Immature natural killer cell (primary cell): ENCODE measurements at places on chromosomes 2 and 18. TPM values are rescaled to one million over a fixed set of nuclear protein-coding genes. Genes with fewer than 3 reads are reported as not detected.

DNA sequence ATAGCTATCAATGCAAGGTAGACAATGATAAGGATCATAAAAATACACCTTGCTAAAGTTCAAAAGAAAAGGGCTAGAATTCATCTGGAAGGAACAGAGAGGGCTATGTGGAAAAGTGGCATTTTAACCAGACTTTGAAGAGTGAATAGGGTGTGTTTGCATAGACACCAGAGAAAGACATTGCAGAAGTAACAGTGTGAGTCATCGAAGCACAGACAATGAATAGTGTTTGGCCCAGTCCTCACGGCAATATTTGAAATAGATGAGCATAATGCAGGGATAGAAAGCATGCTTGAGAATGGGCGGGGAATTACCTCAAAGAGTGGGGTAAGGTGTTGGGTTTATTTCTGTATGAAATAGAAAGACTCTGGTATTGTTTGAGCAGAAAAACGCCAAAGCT lies 24.2 kb downstream of the MYT1L start:
- DNase-seq: no peak

DNA sequence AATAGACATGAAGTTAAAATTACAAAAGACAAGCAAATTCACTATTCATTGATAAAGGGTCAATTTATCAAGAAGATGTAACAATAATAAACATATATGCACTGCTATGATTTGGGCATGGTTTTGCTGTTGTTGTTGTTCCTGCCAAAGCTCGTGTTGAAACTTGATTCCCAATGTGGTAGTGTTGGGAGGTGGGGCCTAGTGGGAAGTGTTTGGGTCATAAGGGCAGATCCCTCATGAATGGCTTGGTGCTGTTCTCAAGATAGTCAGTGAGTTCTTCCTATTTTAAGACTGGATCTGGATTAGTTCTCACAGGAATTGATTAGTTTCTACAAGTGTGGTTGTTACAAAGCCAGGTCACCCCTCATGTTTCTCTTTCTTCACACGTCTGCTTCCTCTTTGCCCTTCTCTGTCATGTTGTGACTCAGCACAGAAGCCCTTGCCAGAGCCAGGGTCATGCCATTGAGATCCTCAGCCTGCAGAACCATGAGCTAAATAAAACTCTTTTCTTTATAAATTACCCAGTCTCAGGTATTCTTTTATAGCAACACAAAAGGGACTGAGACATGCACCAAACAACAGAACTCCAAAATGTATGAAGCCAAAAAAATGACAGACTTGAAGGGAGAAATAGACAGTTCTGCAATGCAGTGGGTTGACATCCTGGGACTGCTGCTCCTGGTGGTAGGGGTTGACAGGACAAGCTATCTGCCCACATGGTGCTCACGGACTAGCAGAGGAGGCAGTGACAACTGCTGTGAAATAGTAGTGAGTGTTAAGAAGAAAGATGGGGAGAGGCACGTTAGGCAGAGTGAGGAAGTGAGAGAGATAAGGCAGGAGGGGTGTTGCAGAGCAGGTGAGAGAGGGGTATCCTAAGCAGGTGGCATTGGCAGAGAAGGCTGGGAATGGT lies 18.6 kb upstream of the SKA1 start:
- no peak for DNase-seq

DNA sequence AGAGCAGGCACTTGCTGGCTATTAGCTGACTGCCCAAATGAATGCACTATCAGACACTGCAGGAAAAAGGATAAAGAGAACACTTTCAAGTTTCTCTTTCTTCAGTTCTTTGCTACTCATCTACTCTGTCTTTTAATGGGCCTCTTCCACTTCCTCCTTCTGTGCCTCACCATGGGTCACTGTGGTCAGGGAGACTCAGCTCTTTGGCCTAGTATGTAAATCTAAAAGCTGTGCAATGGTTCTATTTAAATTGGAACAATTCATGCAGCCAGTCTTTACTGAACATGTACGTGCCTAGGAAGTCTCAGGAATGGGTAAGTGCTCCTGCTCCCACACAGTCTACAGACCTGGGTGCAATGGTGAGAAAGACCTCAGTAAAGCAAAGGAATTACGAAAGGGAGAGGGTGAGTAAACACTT lies 79.1 kb upstream of the DNMT3A start:
- no peak for DNase-seq

- DNase-seq: no peak
Measured at GRCh38 chr2:203578759-203579643, 43.9 kb upstream of the RAPH1 start.

- no peak for DNase-seq
Measured at GRCh38 chr2:71003966-71004755, 9.5 kb upstream of the TEX261 start.

DNA sequence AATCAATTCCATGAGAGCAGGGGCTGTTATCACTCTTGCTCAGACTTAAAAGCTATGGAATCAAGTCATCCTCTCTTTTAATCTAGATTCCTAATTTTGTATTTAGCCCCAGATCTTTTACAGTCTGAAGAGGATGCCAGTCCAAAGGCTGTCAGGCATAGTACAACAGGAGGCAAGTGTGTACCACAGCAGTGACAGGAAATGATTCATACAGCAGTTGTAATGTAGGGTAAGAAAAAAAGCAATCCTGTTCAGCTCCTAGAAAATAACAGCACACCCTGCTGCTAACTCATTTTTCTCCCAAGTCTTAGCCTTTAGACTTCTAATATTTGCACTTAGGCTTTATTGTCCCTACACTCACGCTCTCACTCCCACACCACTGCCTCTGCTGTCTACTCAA lies 127.8 kb upstream of the SYT4 start:
- no peak for DNase-seq

GRCh38 chr2:122105877-122106206 lies 350.4 kb downstream of the TSN start:
- no peak for DNase-seq

The KCNG2 gene
- polyA plus RNA-seq: not detected

The CFAP65 gene
- not detected for polyA plus RNA-seq
